ENCODE measurements at places on chromosomes 13 and 19.

DNA sequence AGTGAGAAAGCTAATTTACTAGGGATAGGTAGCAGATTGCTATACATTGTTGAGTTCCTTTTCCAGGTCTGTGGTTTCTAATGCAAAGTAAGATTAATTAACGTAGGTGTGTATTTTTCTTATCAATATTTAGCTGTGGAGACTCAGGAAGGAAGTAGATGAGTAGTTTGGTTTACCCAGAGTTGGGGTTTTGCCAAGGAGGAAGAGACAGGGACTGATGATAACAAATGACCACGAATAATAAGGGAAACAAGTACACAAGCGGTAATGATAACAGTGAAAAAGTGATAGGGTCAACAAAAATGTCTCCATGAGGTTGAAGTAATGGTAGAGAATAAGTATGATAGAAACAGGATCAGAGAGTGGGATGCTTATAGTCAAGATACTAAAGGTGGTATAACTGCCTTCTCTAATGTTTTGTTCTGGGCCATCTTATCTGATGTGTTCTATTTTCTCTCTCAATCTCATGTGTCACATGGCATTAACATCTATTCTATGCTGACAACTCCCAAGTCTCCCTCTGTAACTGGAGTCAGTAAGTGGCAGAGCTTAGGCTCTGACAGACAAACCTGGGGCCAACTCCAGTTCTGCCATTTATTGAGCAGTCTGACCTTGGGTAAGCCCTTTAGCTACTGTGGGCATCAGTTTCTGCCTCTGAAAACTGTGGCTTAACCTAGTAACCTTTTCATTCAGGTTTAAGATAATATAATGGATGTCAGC, 8.8 kb downstream of the OBI1 start:
- no peak for DNase-seq

GRCh38 chr13:29496241-29496712, 99.2 kb downstream of the SLC7A1 start:
- DNase-seq: no peak

DNA sequence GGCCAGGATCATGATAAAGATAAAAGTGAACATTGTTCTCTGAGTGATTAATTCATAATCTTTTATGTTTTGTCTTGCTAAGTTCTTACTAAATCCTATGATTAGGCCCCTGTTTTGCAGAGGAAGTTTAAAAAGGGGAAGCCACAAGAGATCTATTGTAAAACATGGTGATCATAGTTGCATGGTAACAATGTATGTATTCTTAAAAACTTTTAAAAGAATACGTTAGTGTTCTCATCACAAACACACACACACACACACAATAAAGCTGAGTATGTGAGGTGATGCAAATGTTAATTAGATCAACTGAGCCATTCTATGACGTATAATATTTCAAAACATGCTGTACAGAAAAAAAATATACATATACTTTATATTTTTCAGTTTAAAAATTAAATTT, 51.2 kb downstream of the MBD3L2B start:
- no peak for DNase-seq

DNA sequence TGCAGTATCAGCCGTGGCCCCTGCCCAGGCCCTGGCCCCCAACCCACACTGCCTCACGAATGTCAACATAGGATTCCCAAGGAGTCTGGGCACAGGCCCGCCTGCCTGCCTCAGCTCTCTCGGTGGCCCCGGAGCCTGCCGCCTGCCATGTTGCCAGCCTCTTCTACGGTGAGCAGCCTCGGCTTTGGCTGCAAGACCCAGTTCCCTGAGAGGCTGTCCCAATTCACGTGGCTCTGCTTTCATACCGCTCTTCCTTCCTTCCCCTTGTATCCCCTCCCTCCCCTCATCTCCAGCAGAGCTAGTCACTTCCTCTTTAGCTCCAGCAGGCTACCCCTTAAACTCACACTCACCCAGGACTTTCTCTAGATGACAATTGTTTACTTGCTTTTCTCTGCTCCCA, 42.7 kb downstream of the SERP2 start:
- DNase-seq: no peak

All from fibroblast of skin of right quadriceps (primary cell).